ENCODE measurements at places on chromosomes 2 and 18.

DNA sequence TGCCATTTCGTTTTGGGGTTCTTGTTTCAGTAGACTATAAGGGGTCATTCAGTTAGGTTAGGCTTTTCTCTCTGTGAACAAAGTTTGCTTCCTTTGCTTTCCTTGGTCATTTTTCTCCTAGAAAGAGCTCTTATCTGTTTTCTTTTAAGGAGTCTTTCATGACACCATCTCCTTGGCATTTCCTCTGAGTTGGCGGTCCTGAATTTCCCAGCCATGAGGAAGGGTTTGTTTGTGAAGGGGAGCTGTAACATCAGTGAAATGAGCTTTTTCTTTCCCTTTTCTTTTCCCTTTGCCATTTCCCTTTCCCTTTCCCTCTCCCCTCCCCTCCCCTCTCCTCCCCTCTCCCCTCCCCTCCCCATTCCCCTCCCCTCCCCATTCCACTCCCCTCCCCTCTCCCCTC lies 61.7 kb downstream of the MAP4K4 start:
- no peak for DNase-seq

DNA sequence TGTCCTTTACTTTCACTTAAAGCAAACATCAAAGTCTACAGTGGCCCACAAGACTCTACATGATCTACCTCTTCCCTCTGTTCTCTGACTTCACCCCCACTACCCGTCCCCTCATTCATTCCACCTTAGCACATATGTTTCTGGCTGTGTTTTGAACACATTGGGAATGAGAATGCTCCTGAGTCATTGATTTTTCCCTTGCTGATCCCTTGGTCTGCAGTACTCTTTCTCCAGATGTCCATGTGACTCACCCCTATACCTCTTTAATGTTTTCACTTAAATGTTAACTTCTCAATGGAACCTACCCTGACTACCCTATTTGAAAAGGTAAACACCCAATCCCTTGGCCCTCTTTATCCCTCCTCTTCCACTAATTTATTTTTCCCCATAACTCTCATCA lies 30.7 kb upstream of the FRZB start:
- DNase-seq, result no peak

- DNase-seq, result no peak
These were observed 1331.9 kb downstream of the DPP10 start for GRCh38 chr2:115774361-115774760.

- DNase-seq, result no peak
These were observed 98.9 kb downstream of the MYT1L start for GRCh38 chr2:2232167-2232566.

DNA sequence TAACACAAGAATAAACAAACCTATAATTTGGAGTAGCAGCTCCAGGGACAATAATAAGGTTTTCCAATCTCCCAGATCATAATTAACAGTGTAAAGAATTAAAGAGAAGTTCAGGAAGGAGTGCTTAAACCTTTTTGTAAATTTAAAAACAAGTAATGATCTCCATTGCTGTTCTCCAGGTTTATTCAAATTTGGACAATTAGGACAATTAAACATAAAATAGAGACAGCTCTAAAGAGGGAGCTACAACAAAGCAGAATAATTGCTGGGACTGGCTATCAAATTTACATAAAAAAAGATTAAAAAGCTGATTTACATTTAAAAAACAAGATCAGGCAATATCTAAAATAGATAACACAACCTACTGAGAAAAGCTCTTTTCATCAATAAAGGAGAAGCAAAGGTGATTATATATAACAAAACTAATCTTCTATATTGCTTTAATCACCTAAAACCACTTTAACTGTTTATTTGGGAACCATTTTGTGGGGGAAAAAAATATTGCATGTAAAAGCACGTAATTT lies 80.1 kb upstream of the CREB1 start:
- no peak for DNase-seq

- DNase-seq, result no peak
These were observed 299.4 kb downstream of the ZNF521 start for GRCh38 chr18:25052511-25052921.

DNA sequence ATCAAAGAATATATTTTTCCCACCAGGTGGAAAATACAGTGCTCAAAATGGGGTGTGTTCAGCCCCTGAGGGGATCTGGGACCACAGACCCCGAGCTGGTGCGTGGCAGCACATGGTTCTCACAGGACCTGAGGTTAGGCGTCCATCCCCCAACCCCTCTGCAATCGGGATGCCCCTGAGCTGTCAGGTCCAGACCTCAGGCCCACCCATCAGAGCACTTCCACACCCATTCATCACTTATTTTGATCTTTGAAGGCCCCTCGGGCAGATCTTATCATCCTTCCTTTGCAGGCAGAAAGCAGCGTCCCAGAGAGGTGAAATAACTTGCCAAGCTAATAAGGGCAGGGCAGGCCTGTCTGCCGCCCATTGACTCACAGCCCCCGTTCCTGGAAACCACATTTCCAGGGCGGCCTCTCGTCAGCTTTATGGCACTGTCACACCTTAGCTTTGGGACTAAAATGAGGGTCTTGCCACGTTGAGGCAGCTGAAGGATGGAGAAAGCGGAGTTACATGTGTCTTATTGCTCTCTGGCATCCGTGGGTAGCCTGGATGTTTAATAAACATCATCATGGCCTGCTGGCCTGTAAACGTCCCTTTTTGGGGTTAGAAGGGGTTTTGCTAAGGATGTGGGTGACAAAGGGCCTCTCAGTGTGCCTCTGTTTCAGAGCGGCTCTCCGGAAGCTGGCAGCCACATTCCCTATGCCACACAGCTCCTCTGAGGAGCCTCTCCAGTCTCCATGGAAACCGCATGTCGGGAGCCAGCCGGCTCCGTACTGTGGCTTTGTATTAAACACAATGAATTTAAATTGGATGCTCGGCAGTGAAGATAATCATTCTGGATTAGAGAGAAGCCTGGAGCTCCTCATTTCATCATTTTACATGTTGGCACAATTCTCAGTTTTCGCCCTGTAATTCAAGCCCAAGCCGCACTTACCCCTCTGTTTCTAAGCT lies 58.3 kb upstream of the MAPRE3 start:
- DNase-seq, result no peak

GRCh38 chr2:200351815-200352214 lies 45.3 kb downstream of the SPATS2L start:
- DNase-seq, result no peak

DNA sequence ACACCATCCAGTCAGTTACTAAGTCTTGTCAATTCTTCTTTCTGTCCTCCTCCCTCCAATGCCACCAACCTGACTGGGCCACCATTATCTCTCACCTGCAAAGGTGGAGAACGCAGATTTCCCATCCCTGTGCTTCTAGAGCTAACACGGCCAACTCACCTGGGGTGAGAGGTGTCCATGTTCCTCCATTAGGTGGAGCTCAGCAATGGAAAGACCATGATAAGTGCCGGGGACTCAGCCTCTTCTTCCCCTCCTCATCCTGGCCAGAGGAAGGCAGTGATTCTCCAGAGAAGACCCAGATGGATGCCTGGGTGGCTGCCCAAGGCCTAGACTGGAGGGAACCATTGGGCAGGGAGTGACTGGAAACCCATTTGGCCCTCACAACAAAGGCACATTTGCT lies 48.1 kb upstream of the SLC1A4 start:
- DNase-seq, result no peak

- DNase-seq, result no peak
These were observed 177.7 kb upstream of the LRRTM1 start for GRCh38 chr2:80482276-80482675.

GRCh38 chr18:55219059-55219458 lies 259.8 kb upstream of the CCDC68 start:
- DNase-seq, result no peak

DNA sequence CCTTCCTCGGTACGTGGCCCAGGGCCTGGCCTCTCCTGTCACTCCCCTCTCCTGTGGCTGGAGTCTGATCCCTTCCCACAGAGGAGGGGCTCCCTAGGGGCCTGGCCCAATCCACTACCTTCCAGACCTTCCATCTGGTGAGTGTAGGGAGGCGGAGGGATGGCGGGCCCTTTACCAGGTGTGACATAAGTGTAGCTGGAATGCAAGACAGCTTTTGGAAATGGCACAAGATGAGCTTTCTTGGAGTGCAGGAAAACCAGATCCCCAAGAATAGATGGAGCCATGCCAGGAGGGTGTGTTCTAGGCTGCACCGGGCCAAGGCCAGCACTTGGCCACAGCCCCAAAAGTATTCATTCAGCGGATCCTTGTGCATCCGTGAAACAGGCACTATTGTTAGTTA lies 30.1 kb downstream of the IGFBP5 start:
- DNase-seq, result no peak

- DNase-seq, result no peak
These were observed 16.5 kb downstream of the DYNC1I2 start for GRCh38 chr2:171703574-171704347.

GRCh38 chr2:197869501-197870111 lies 65.2 kb downstream of the PLCL1 start:
- no peak for DNase-seq

GRCh38 chr18:35153609-35154272 lies 87.1 kb upstream of the ZNF397 start:
- DNase-seq, result no peak

GRCh38 chr2:2561346-2562095 lies 230.4 kb upstream of the MYT1L start:
- DNase-seq, result no peak

GRCh38 chr2:191797942-191798876 lies 48.7 kb downstream of the CAVIN2 start:
- DNase-seq, result no peak

- DNase-seq, result no peak
These were observed 10.7 kb upstream of the RNF103 start for GRCh38 chr2:86634352-86634751.

GRCh38 chr2:65812887-65813286 lies 380.5 kb upstream of the SPRED2 start:
- DNase-seq, result no peak

GRCh38 chr2:19021100-19021476 lies 337.3 kb downstream of the OSR1 start:
- DNase-seq, result no peak

- no peak for DNase-seq
These were observed 140.9 kb downstream of the TWIST2 start for GRCh38 chr2:238988752-238989151.

DNA sequence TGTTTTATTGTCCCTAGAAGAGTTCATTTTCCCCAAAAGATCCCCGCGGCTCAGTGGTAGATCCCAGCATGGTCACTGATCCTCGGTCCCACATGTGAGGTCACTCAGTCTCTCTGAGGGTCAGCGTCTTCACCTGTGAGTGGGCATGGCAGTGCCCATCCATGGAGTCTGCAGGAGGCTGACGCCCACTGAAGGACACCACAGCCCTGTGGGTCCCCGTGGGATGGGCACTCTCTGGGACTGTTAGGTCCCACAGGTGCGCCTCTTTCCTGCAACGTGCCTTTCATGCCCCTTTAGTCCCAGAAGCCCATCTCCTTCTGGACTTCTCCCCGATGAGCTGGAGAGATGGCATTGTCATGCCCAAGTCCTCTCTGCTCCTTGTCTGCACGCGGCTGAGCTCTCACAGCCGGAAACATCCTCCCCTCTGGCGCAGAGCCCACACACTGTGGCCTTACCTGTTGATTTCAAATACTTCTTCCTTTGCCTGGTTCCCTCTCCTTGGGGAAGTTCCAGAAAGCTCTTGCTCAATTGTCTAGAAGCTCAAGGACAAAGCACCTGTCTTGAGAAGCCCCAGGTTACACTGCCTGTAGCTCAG lies 75.9 kb downstream of the PTGR3 start:
- no peak for DNase-seq

- no peak for DNase-seq
These were observed 243.8 kb downstream of the TSN start for GRCh38 chr2:121999264-121999663.

DNA sequence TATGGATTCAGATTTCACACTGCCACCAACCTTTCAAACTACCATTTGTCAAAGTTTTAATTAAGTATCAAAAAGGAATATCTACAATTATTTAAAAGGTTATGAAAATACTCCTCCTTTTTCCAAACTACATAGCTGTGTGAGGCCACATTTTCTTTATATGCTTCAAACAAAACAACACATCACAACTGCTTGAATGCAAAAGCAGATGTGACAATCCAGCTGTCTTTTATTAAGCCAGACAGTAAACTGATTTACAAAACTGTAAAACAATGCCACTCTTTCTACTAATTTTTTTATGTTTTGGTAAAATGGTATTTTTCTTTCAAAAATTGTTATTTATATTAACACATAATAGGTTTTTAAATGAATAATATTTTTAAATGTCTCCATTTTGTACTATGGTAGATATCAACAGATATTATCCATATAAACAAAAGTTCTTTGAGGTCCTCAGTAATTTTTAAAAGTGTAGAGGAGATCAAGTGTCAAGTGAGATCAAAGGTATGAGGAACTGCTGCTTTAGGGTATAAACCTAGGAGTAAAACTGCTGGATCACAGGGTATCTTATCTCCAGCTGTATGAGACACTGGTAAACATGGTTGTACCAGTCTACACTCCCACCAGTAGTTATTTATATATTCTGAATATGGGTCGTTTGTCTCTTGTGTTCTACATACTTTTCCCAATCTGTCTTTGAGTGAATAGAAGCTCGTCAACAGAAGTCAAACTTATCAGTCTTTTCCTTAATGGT lies 68.8 kb upstream of the SERTAD2 start:
- DNase-seq, result no peak

DNA sequence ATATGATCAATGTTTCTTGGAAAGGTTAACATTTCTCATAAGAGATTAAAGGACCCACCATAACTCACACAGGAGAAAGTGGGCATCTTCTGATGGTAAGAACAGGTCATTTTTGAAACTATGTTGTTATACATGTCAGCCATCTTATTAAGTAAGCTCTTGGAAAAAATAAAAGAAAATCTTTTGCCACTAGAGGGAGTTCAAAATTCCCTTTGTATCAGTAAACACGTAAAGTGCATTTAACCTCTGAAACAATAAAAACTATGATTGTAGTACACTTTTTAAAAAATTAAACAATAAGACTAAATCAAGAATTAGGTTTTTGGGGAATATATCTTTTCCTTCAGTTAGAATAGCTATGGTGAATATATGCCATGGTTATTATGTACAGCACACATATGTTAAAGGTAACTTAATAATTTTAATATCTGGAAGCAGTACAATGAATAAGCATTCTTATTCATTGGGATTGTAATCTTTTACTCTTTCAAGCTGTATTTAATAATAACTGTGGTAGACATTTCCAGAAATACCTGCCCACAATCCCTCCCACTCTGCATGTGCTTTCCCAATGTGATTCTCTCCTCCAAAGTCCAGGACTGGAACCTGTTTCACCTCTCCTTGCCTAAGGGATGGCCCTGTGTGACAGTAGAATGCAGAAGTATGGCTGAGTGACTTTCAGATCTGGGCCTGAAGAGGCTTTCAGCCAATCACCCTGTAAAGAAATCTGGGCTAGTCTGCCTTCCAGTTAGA lies 64.2 kb downstream of the RBMS1 start:
- no peak for DNase-seq

DNA sequence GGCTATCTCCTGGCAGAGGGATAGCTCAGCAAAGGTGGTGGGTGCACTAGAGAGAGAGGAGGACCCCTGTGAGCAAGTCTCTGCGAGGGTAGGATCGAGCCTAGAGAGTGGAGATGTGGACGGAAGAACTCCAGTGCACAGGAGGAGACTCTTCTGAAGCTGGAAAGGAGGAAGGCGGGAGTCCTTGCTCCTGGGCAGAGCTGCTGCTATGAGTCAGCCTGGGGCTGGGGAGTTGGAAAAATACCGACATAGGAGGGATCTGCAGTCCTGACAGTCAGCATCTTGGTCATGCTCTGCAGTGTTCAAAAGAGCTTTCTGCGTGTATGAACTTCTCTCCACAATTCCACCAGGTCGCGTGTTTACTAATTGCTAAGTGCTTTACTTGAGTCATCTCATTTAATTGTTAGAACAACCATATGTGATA lies 233.8 kb downstream of the LDLRAD4 start:
- no peak for DNase-seq

Measured in stimulated activated CD4-positive, alpha-beta T cell treated with anti-CD3 and anti-CD28 coated beads, Interleukin-12 subunit alpha, Interleukin-12 subunit beta, amount 100 ng/mL, for 4 hours (primary cell).